ENCODE measurements at places on chromosomes 3 and 15.

- DNase-seq, result no peak
These were observed 87.4 kb downstream of the FLNB start for GRCh38 chr3:58095603-58096138.

GRCh38 chr3:107999215-107999775 lies 91.5 kb downstream of the CD47 start:
- peak; percentile 27 for DNase-seq

DNA sequence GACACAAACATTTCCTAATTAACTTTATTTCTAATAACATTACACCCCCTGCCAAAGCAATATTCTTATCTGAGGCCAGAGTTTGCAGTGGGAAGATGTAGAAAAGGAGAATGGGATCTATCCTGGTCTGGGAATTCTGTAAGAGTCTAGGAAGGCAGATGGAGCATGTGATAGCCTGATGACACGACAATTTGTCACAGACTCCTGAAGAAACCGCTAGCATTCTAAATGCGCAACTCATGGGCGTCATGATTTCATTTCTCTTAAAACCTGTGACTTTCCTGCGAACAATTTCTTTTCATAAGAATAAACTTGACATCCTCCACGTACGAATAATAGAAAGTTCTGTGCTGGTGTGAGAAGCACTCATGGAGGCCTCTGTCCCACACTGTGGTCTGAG lies 72.9 kb upstream of the ATP10A start:
- DNase-seq, result no peak

DNA sequence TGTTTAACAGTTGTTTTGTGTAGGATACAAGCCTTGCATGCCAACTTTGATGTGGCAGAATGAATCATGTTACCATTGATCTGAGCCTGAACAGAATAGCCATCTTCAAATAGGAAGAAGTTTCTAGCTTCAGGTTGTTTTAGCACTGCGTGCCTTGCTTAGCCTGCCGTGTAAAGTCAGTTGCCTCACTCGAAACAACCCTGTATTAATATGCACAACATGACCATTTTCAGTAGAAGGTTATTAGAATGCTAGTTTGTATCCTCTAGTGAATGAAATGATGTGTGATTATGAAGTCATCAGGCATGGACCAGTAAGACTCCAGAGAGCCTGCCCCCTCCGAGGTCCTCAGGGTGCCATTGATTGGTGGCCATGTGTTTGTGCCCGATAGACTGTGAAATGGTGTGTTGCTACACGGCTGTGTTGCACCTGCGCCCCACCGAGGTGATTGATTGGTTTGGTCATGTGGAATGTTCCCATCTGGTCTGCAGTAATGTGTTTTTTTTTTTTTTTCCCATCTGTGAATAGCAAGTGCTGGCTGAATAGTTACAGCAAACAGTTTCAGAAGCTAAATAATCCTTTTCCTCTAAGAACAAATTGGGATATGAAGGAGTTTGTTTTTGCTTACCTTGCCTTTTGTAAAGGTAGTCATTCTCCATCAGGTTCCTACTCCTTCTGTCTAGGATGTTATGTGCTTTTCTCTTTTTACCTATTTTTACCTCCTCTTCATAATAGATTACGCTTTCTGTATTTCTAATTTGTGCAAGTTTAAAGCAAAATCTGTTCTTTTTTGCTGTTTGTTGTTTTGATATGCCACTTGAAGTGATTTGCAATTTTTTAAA lies 214.9 kb downstream of the TCF12 start:
- DNase-seq, result no peak

GRCh38 chr3:146542179-146542578 lies 2.2 kb downstream of the PLSCR1 start:
- DNase-seq, result no peak

DNA sequence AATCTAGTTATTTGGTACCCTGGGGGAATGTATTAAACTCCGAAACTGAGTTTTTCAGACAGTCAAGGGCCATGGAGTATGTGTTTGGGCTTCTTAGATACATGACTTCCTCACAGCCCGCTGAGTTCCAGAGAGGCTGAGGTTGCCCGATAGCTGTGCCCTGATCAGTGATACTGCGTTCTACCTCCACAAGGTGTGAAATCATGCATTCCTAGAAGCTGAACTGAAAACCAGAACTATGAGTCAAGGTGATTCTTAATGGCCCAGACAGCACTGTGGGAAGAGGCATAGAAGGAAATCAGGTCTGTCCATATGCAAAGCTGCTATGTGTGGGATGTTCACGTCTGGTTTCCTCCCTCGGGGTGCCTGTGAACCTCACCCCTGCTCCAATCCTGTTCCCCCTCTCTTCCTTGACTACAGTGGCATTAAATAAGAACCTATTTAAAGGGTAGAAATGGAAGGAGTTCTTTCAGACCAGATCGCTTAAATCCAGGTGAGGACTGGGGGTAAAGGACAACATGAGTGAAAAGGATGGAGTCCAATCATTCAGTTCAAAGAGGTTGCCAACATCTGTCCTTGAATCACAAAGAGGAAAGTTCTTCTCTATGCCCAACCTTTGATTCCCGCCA lies 74.3 kb downstream of the MYO1E start:
- no peak for DNase-seq

DNA sequence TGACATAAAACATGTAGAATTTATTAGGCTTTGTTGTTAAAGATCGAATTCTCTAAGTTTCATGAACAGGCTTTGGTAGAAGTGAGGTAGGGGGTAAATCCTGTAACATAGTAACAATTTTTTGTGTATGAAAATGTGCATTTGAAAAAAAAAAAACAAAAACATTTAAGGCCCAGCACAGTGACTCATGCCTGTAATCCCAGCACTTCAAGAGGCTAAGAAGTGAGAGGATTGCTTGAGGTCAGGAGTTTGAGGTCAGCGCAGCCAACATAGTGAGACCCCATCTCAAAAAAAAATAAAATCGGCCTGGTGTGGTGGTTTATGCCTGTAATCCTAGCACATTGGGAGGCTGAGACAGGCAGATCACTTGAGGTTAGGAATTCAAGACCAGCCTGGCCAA lies 26.8 kb upstream of the PPP4R2 start:
- no peak for DNase-seq

DNA sequence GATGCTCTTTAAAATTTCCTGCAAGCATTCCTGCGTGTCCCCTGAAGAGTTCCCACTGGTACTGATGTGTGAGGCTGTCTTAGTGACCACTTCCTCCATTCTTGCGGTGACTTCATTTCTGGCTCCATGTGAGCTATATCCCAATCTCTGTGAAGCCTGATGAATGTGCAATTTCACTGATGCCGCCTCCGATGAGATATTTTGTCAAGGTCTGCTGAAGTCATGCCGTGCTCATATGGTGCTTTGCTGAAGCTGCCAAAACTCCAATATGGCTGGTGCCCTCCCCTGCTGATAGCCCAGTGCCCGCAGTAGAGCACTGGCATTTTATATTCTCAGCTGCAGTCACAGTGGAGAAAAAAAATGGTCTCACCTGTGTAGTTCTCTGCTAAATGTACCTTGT lies 271.5 kb downstream of the EFHB start:
- no peak for DNase-seq

GRCh38 chr3:42680806-42681205 lies 4.5 kb upstream of the KLHL40 start:
- DNase-seq, result no peak

GRCh38 chr3:100395679-100396431 lies 5.0 kb downstream of the TOMM70 start:
- DNase-seq, result no peak

- no peak for DNase-seq
These were observed 126.9 kb downstream of the LRRK1 start for GRCh38 chr15:101045835-101046691.

DNA sequence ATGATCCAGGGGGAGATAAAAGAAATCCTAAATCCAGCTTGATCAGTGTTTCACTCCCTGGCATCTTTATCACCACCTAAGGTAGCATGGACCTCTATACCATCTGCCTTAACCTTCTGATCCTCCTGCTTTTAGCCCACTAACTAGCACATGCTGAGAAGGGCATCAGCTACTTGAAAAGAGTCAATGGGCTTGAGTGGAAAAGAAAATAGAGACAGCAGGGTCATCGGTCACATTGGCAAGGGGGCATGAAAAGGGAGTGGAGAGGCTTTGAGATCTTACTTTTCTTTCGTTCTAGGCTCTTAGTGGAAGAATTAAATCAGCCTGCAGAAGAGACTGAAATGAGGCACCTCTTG lies 239 bp upstream of the ZFYVE19 start:
- DNase-seq, result no peak

GRCh38 chr15:94670438-94671034 lies 439.2 kb downstream of the MCTP2 start:
- peak; percentile 18 for DNase-seq

GRCh38 chr15:43911235-43911781 lies 84.5 kb downstream of the WDR76 start:
- no peak for DNase-seq

DNA sequence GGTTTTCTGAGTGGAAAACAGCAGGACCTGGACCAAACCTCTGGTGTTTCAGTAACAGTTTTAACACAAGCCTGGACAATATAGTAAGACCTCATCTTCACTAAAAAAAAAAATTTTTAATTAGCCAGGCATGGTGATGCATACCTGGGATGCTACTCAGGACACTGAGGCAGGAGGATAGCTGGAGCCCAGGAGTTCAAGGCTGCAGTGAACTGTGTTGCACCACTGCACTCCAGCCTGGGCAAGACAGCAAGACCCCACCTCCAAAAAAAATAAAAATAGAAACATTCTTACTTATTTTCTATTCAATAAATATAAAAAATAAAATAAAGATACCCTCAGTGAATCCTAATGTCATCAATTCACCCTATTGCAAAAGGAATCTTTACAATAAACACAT lies 21.5 kb downstream of the ULK4 start:
- no peak for DNase-seq

- DNase-seq, result no peak
These were observed 11.0 kb upstream of the GABPB1 start for GRCh38 chr15:50365971-50366370.

DNA sequence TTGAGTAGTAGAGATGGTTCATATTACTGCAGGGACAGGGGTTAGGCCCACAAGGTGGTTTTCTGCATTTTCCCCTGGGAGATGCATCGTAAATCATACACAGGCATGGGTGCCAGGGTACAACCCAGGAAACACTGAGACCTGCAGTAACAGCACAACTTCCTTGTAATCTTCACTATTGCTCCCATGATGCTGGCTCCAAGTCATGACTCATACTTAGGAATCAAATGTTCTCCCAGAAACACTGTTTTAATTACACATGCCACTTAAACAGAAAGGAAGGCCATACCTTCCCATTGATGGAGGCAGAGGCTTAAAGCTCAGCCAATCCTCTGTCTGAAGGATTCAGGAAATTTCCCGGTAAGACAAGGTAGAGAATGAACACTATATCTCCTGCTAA lies 106.5 kb downstream of the ERC2 start:
- DNase-seq, result no peak

GRCh38 chr15:63362196-63362595 lies 19.4 kb downstream of the CA12 start:
- DNase-seq, result no peak

DNA sequence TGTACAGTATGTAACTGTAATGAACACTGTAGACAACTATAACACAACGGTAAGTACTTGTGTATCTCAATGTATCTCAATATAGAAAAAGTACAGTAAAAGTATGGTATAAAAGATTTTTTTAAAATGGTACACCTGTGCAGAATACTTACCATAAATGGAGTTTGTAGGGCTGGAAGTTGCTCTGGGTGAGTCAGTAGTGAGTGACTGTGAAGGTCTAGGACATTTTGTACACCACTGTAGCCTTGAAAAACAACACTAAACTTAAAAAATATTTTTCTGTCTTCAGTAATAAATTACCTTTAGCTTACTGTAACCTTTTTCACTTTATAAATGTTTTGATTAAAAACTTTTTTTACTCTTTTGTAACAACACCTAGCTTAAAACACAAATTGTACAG lies 142.9 kb downstream of the ATG7 start:
- DNase-seq, result no peak

- DNase-seq, result no peak
These were observed 53.8 kb downstream of the WDR76 start for GRCh38 chr15:43880406-43881194.

DNA sequence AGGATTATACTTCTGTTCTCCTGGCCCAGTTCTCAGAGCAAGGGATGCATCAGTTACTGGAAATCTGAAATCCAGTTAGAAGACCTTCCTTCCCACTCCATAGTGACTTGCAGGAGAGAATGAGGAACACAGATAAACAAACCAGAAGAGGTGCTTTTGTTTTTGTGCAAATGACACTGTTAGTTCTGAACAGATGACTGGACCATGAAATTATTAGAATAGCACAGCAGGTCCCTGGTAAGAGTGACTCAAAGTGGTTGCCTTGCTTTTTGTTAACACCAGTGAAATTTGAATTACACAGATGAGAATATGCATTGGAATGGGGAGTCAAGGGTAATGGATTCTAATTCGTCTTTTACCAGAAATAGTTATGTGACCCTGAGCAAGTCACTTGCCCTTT lies 30.4 kb upstream of the LRIG1 start:
- no peak for DNase-seq

GRCh38 chr3:61610316-61610715 lies 48.9 kb downstream of the PTPRG start:
- DNase-seq, result no peak

- no peak for DNase-seq
These were observed 698.7 kb upstream of the GOLIM4 start for GRCh38 chr3:168794427-168794826.

GRCh38 chr15:74823324-74823723 lies 3.1 kb upstream of the CPLX3 start:
- no peak for DNase-seq

- DNase-seq, result no peak
These were observed 41.1 kb upstream of the APH1B start for GRCh38 chr15:63236272-63236671.

- no peak for DNase-seq
These were observed 299.1 kb upstream of the TRIM42 start for GRCh38 chr3:140378571-140379340.

DNA sequence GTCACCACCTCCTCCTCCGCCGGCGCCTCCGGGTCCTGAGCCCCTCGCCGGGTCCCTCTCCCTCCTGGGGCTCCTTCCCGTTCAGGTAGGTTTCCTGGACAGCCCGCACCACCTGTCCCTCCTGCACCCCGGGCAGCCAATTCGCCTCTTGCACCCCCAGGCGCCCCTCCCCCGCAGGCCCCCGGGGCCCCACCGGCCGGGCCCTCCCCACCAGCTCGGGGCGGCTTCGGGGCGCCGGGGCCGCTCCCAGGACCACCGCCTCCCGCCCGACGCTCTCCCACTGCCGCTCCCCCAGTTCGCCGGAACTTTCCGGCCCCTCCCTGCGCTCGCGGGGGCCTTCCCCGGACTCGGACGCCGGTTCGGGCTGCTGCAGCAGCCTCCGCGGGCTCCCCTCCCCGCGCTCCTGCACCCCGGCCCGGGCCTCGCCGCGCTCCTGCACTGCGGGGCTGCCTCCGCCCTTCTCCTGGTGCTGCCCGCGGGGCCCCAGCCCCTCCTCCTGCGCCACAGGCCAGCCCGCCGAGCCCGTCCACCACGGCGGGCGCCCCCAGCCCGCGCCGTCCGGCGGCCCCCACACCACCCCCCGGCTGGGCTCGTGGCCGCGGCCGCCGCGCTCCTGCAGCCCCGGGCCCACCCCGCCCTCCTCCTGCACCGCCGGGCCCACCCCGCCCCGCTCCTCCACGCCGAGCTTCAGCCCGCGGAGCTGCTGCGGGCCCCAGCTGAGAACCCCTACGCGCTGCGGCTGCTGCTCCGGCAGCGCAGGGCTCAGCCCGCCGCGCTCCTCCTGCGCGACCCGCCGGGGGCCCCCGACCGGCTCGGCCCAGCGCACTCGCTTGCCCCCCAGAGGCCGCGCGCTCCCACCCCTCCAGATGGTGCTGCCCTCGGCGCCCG lies 587 bp upstream of the TNK2 start:
- DNase-seq, result no peak
